ENCODE measurements at places on chromosomes 4 and X. TPM values are rescaled to one million over a fixed set of nuclear protein-coding genes. Genes with fewer than 3 reads are reported as not detected.

DNA sequence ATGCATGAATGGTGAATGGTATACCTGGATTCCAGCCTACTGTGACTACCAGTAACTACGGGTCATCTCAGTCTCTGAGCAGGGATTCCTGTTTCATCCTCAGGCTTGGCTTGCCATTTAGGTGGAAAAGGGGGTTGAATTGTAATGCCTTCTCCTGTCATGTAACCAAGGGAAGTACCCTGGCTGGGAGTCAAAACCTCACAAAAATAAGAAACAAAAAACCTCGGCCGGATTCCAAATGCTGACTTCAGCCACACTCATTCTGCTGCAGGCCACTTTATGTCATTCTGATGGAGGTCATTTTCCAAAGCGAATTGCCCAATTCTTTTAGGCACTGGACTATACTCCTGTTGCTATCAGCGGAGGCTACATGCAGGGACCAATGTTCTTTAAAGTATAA, 324.7 kb downstream of the LDB2 start:
- H3K4me3 ChIP-seq, result no peak overlapping the region
- no peaks in the 10 kb centered on the region for H3K36me3 ChIP-seq
- H3K4me1 ChIP-seq, result no peaks in the 10 kb centered on the region
- no peak for DNase-seq

- no peak overlapping the region for H3K27ac ChIP-seq
- H3K36me3 ChIP-seq, result no peaks in the 10 kb centered on the region
- no peaks in the 10 kb centered on the region for H3K27me3 ChIP-seq
- no peaks in the 10 kb centered on the region for H3K4me1 ChIP-seq
- DNase-seq, result no peak
- no peak overlapping the region for H3K4me3 ChIP-seq
These were observed 6.0 kb upstream of the TEX13A start for GRCh38 chrX:105226499-105226898.

The DGAT2L6 gene
- total RNA-seq, result not detected

DNA sequence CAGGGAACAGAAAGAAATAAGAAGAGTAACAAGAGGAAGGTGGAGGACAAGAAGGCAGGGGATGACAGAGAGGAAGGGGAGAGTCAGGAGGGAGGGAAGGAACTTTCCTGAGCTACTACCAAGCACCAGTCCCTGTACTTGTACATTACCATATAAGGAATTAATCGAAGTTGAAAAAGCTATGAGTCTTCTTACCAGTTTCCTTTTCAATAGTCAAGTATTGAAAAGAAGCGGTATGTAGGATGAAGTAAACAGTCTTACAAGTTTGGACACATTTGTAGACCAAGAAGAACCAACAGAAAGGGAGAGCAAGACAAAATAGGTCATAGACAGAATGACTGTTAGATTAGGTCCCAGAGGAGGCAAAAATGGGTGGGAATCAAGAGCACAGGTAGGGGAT, 629.7 kb upstream of the DIPK2B start:
- peak overlapping the region; percentile 94 for H3K27ac ChIP-seq
- no peak for DNase-seq
- peaks cover 39% of the 10 kb centered on the region for H3K36me3 ChIP-seq

DNA sequence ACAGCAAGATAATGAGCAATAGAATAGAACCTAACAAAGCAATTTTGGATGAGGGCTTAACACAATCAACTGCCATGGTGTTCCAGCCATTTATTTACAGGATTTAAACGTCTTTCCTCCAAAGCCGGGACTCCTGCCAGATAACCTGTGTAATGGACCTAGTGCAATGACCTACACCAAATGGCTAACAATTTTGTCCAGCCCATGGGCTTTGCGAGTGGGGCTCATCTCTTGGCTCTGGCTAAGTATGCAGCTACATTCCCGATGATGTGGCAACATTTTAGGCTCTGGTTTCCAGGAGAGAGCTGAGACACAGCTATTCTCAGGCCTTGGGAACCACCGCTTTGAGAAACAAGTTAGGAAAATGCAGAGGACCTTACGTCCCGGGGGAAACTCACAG, 822.3 kb upstream of the FTHL17 start:
- H3K36me3 ChIP-seq, result no peaks in the 10 kb centered on the region
- no peak for DNase-seq
- H3K4me1 ChIP-seq, result no peaks in the 10 kb centered on the region
- H3K27me3 ChIP-seq, result no peaks in the 10 kb centered on the region
- no peak overlapping the region for H3K4me3 ChIP-seq
- no peak overlapping the region for H3K27ac ChIP-seq

DNA sequence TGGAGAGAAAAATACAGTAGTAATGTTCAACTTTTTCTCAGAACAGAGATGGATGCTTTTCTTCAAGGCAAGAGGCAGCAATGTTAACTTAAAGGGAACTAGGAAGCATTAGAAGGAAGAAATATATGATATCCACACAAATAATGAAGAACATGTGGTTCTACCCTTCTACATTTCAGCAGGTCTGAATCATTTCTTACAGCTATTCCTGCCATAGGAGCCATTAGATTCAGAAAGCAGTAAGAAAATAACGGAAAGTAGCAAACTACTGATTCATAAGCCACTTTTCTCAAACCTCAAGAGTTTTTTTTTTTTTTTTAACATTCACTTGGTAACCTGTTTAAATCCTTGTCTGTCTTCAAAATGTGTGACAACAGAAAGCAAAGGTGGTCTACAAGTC, 1251.6 kb upstream of the AGA start:
- H3K4me3 ChIP-seq, result no peak overlapping the region
- no peak for DNase-seq
- no peak overlapping the region for H3K27ac ChIP-seq
- no peaks in the 10 kb centered on the region for H3K27me3 ChIP-seq

- H3K4me1 ChIP-seq, result peaks cover 16% of the 10 kb centered on the region
- H3K36me3 ChIP-seq, result peaks cover 4% of the 10 kb centered on the region
- peak; percentile 46 for DNase-seq
- no peaks in the 10 kb centered on the region for H3K27me3 ChIP-seq
These were observed 20.6 kb downstream of the ZDHHC9 start for GRCh38 chrX:129823115-129823514.

- H3K4me3 ChIP-seq, result no peak overlapping the region
- DNase-seq, result no peak
- H3K27ac ChIP-seq, result no peak overlapping the region
- no peaks in the 10 kb centered on the region for H3K4me1 ChIP-seq
- H3K27me3 ChIP-seq, result peaks cover 11% of the 10 kb centered on the region
These were observed 92.6 kb upstream of the MAPK10 start for GRCh38 chr4:86452422-86452891.

DNA sequence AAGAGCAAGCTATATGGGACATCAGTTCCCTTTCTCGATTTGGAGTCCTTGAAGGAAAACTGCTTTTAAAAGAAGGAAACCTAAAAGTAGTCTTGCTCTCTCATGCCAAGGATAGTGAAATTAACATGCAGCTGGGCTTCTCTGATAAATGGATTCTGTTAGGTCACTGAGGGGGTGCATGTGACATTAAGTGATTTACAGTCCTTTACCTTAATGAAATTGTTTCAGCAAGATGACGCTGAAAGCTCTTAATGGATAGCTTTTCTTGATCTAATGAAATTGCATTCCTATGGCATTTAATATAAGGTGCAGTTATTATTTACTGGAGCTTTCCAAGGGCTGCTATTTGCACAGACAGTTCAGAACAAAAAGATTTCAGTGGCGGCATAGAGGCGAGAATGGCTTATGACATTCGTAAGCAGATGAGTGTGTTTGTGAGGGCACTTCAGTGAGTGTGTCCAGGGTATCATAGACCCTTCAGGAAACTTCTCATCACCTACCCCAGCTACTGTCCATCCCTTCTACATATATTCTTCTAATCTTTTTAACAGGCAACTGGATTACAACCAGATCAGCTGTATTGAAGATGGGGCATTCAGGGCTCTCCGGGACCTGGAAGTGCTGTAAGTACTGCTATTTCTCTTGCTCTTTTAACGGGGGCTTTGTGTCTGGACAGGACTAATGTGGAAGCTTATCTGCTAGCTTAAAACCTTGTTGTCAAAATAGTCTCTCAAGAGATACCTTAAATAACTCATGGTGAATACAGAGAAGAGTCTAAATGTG, 219.9 kb upstream of the PACRGL start:
- H3K36me3 ChIP-seq, result no peaks in the 10 kb centered on the region
- no peak overlapping the region for H3K4me3 ChIP-seq
- no peaks in the 10 kb centered on the region for H3K27me3 ChIP-seq
- H3K27ac ChIP-seq, result no peak overlapping the region
- H3K4me1 ChIP-seq, result no peaks in the 10 kb centered on the region
- no peak for DNase-seq

DNA sequence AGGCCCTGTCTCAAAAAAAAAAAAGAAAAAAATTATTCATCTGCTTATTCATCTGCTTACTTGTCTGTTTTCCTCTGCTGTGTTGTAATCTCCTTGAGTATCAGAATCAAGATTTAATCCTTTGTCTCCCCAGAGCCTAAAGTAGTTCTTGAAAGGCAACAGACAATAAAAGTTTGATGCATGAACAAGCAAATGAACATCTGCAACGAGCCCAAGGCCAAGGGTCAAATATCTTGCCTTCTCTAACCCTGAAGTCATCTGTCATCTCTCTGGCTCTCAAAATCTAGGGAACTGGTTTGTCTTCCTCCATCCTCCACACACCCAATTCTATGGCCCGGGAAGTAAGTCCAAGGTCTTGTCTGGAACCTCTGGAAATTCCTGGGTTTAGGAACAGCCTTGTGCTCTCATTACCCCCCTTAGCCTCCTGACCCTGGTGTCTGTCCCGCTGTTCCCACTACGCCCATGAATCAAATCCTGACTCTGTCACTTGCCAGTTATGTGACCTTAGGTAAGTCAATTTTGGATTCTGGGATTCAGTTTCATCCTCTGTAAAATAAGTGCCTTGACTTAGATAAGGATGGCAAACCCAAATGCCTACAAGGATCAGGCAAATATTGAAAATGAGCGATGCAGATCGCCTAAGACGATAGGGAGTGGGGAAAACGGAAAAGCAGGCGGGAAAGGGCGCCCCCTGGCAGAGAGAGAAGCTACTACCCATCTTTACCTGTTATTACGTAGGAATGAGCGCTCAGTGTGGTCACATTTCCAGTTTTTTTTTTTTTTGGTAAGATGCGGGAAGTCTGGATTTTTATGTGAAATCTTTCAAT, 102.7 kb upstream of the DHX15 start:
- H3K27ac ChIP-seq, result no peak overlapping the region
- no peak overlapping the region for H3K4me3 ChIP-seq
- peak; percentile 47 for DNase-seq
- H3K27me3 ChIP-seq, result peaks cover 4% of the 10 kb centered on the region
- H3K36me3 ChIP-seq, result no peaks in the 10 kb centered on the region
- no peaks in the 10 kb centered on the region for H3K4me1 ChIP-seq

The MAGEC3 gene
- total RNA-seq, result not detected

- H3K27ac ChIP-seq, result no peak within 1 kb of the TSS
- H3K27me3 ChIP-seq, result peaks cover 15% of the 10 kb centered on the region
- no peaks in the 10 kb centered on the region for H3K4me1 ChIP-seq
- H3K36me3 ChIP-seq, result no peaks in the 10 kb centered on the region
- no peak within 1 kb of the TSS for H3K4me3 ChIP-seq
These were observed at the start of gene SPOCK3 for GRCh38 chr4:167234316-167234881. SPOCK3 (minus strand) TSS chr4:167234494.

The LRAT gene
- not detected for total RNA-seq

DNA sequence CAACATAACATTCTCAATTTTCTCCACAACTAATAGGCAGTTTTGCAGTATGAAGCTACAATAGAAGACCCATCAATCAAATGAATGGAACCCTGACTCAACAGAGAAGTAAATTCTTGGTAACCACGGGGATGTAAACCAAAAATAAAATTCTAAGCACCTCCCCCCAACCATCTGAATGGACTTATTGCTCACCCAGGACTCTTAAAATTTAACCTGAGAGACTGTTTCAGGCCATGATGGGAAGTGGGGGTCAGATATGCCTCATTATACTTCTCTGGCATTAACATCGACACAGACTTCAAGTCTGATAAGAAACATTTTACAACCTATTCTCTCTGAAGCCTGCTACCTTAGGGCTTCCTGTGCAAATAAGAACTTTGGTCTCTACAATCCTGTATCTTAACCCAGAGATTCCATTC, 620.9 kb downstream of the TLL1 start:
- H3K27ac ChIP-seq, result no peak overlapping the region
- H3K4me1 ChIP-seq, result no peaks in the 10 kb centered on the region
- no peak for DNase-seq
- no peak overlapping the region for H3K4me3 ChIP-seq

DNA sequence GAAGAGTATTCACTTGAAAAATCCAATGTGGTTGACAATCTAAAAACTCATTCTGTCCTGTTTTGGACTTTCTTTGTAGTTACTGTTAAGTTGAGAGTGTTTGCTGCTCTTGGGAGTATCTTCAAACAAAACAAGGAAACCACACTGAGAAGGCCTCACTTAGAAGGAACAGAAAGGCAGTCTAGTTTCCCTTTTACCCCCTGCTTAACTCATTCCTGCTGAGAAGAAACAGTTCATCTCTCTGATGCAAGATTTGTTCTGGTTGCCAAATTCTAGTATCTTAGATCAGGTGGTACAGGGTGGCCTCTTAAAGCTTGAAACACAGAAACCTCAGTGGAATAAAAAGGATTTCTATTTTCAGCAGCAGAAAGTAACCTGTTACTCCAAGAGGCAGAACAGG, 41.4 kb downstream of the GUCY2F start:
- no peak for DNase-seq
- H3K27ac ChIP-seq, result no peak overlapping the region
- no peaks in the 10 kb centered on the region for H3K36me3 ChIP-seq
- H3K27me3 ChIP-seq, result peaks cover 3% of the 10 kb centered on the region
- no peaks in the 10 kb centered on the region for H3K4me1 ChIP-seq

DNA sequence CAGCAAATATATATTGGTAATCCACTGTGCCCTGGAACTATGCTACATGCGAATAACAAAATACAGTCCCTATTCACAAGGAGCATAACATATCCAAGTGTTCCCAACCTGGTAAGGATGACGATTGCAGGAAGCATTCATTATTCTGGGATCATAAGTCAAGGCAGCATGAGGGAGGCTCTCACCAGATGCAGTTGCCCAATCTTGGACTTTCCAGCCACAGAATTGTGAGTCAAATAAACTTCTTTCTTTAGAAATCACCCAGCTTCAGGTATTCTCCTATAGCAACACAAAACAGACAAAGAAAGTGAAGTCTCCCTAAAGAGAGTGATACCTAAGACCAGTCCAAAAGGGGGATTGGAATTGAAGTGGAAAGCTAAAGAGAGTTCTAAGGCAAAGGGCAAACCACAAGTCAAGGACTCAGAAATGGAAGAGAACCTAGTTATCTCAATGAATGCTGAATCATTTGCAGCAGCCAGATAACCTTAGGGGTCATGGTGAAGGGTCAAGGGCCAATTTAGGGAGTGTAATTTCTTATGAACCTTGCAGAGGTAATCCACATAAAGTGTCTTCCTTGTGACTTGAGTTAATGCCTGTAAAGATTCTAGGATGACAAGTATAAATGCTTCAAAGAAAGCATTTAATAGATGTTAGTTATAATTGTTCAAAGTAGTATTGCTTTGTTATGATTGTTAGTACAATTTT, 103.1 kb upstream of the PCDH7 start:
- H3K36me3 ChIP-seq, result no peaks in the 10 kb centered on the region
- no peaks in the 10 kb centered on the region for H3K4me1 ChIP-seq
- DNase-seq, result no peak
- H3K27me3 ChIP-seq, result no peaks in the 10 kb centered on the region

The SOWAHD gene
- 0.34 TPM for total RNA-seq

- no peak overlapping the region for H3K27ac ChIP-seq
These were observed 26.6 kb downstream of the CPZ start for GRCh38 chr4:8618961-8619720.

Measured in activated CD4-positive, alpha-beta memory T cell treated with anti-CD3 and anti-CD28 coated beads for 36 hours (primary cell).